ENCODE measurements at places on chromosomes 12 and 14.

GRCh38 chr12:125983784-125984500 lies 918.7 kb downstream of the AACS start:
- DNase-seq, result no peak

- peak; percentile 75 for DNase-seq
Observed at GRCh38 chr12:19198272-19198671, 68.7 kb downstream of the PLEKHA5 start.

- no peak for DNase-seq
Observed at GRCh38 chr12:42962384-42962783, 372.8 kb upstream of the PRICKLE1 start.

GRCh38 chr14:85085981-85086380 lies 444.0 kb upstream of the FLRT2 start:
- DNase-seq, result no peak

DNA sequence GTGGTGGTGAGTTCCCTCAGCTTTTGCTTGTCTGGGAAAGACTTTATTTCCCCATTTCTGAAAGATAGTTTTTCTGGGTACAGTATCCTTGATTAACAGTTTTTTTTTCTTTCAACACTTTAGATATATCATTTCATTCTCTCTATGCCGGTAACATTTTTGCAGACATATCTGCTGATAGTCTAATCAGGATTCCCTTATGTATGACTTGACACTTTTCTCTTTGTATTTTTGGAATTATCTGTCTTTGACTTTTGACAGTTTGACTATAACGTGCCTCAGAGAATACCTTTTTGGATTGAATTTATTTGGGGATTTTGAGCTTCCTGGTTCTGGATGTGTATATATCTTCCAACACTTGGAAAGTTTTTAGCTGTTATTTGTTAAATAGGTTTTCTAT lies 234.8 kb upstream of the PRICKLE1 start:
- DNase-seq, result no peak

DNA sequence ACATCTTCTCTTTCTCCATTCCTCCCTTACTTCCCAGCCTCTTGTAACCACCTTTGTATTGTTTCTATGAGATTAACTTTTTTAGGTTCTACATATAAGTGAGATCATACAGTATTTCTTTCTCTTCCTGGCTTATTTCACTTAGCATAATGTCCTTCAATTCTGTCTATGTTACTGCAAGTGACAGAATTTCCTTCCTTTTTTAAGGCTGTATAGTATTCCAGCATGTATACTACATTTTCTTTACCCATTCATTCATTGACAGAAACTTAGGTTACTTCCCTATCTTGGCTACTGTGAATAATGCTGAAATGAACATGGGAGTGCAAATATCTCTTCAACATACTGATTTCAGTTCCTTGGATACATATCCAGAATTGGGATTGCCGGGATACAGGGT lies 18.2 kb downstream of the TMX1 start:
- no peak for DNase-seq

DNA sequence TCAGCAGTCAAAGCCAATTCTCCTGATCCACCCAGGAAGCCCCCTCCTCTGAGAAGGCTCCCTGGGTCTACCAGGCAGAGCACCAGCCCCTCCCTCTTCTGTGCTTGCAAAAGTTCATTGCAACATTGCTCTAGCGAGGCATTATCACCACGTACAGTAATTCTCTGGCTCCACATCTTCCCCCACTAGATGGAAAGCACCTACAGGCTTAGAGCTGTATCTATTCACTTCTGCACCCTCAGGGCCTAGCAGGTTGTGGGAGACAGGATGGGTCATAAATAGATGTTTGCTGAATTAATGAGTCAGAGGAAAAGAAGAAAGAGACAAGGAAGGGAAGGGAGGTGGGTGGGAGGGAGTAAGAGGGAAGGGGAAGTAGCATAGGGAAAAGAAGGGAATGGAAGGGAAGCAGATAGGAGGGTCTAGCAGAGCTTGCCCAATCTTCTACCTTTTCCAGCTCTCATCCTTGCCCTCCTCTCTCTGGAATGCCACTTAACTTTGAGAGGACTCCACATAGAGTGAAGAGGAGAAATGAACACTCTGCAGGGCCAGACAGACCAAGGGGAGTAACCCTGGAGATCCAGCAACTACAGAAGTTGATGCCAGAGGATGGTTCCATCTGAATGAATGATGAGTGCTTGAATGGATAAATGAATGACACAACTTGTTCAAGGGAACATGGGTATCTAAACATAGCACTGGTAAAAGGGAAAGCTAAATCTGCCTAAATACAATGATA lies 42.0 kb upstream of the NT5DC3 start:
- no peak for DNase-seq

DNA sequence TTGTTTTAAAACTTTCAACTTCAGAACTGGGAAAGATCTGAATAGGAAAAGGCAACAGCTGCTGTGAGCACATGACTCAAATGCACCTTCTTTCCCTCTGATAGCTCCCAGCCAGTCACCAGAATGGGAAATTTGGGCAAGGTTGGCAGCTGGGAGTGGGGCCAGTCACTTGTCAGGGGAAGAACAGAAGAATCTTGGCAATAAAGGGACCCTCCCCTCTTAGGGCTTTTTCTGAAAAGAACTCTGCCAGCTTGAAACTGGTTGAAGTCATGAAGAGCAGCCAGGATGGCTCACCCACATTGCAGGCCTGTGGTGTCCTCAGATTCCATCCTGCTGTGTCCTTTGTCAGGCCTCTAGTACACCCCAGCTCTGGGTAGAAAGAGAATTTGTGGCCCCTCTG lies 10.3 kb upstream of the RIC8B start:
- DNase-seq, result no peak

DNA sequence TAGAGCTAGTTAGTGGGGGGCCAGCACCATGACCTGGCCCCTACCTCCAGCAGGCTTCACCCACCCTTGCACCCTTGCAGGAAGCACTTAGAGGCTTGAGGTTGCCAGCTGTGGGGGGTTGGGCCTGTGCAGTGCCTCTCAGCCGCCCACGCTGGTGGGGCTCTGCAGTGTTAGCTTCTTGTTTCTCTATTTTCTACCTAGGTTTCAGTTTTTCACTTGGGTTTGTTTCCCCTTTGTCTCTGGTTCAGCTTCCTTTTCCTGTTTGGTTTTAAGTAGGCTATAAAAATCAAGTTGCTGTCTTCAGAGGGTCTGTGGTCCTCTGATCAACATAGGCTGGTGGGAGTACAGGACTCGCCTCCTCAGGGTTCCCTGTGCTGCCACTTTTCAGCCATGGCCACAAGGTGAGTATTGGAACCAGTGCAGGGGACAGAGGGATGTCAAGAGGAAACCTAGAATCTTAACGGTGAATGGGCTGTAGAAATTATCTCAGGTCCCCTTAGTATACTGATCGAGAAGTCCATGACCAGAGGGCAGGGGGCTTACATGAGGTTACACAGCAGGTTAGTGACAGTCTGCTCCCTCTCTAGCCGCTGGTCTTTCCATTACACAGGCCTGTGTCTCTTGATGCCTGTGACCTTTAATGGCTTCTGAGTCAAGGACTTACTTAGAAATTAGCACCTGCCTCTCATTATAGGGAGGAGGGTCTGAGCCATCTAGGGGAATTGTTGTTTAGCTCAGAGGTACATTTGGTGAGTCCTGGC lies at the start of gene EVL:
Gene EVL, plus strand, starts transcription at position 312 of the 761 bp plus-strand sequence. Its CDS starts 79 bp downstream, at position 391.
- no peak for DNase-seq

DNA sequence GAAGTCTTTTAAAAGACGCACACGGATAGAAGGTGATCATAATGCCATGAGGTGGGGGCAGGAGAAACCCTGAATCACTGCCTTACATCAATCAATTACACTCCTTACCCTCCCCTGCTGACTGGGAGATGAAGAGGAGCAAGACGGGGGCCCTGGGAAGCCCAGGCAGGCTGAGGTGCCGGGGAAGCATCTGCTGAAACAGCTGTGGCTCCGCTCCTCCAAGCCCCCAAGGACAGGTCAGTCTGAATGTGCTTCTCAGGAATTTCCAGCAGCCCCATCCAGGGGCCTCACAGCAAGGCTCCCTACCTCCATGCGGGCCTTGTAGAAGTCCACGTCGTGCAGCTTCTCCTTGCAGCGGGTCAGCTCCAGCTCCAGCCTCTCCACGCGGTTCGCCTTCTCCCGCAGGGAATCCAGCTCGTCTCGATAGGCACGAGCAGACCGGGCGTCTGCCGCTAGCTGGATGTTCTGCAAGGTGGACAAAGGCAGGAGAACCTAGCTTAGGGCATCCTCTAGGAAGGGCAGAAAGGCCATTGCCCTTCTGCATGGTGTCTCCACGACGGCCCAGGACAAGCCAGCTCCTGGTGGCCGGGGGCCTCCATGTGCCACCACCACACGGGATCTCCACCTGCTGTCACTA lies 79.8 kb downstream of the CCDC88C start:
- DNase-seq, result no peak

- DNase-seq, result peak; percentile 73
Observed at GRCh38 chr12:88925454-88925853, 345.2 kb upstream of the KITLG start.

GRCh38 chr14:82755923-82756322 lies 1222.3 kb upstream of the SEL1L start:
- DNase-seq, result no peak

DNA sequence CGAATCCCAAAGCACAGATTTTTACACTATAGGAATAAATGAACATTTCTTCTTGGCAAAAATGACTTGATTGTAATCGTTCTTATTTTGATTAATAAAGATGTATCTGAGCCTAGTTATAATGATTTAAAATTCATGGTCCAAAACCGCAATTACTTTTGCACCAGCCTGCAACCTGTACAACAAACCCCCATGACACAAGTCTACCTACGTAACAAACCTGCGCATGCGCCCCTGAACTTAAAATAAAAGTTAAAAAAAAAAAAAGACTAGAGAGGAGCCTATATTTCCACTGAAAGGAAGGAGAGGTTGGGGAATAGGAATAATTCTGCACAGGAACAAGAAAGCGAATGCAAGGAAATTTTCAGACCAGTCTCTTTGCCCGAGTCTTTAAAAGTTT lies 145.2 kb downstream of the SCARB1 start:
- no peak for DNase-seq

DNA sequence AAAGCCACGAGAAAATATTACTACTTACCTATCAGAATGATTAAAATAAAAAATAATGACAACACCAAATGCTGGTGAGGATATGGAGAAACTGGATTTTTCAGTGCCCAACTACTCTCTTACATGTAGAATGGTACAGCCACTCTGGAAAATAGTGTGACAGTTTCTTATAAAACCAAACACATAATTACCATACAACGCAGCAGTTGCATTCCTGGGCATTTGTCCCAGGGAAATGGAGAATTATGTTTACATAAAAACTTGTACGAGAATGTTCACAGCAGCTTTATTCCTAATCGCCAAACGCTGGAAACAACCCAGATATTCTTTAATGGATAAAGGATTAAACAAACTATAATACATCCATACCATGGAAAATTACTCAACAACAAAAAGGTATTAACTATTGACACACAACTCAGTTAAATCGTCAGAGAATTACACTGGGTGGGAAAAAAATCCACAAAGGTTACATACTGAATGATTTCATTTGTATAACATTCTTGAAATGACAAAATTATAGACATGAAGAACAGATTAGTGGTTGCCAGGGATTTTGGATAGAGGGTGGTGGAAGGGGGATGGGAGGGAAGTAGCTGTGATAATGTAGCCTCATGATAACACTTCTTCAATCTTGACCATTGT lies 35.4 kb downstream of the TAOK3 start:
- DNase-seq, result peak; percentile 62

DNA sequence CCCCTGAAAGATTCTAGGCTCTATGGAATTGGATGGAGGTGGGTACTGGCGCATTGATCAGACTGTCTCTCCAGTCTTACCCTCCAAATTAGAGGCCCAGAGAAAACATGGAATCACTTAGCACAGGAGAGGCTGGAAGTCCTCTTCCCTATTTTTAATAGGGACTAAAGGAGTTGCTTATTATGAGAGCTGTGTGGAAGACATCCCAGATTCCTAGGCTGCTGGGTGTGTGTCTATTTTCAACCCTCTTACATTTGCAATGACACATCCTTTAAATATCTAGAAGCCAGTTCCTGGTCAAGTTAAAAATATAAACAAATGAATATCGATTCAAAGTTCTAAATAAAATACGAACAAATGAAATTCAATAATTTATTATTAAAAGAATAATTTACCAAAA lies 58.3 kb upstream of the ARID2 start:
- peak; percentile 46 for DNase-seq

DNA sequence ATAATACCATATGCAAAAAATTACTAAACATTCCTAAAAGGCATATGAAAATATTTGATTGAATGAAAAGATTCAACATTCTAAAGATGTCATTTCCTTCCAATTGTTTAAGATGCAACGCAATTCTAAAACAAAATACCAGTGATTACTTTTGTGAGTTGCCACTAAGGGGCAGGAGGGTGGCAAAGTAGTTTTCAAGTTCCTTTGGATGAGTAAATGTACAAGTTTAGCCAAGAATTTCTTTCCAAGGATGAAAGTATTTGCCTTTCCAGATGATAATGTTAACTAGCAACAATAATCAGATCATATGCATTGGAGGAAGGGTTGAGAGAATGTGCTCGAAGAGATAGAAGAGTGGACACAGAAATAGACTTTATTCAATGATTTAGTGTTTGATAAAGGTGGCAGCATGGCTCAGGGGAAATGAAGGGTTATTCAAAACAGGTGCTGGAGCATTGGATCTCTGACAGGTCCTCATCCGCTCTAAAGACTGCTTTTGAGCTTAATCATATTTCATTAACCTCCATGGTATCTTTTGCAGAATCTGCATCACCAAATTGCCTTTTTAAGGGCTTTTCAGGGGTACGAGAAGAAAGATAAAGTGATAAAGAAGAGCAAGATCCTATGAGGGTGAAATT lies 678.5 kb upstream of the TBX3 start:
- DNase-seq, result peak; percentile 40

DNA sequence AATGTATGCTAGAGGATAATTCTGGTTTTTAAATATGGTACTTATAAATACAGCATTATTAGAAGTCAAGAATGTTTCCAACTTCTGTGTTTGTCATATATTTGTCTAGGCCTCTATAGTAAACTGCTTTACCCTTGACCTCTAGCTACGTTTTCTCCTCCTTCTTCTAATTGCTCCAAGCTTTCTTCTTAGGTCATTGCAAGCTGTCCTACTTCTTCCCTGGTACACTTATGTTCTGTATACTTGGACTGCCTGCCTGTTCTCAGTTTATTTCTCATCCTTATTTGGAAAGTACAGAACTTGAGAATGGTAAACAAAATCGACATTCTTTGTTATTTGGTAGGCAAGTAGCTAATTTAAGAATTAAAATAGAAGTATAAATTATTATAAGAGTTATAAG lies 23.9 kb upstream of the ATP2B1 start:
- DNase-seq, result no peak

DNA sequence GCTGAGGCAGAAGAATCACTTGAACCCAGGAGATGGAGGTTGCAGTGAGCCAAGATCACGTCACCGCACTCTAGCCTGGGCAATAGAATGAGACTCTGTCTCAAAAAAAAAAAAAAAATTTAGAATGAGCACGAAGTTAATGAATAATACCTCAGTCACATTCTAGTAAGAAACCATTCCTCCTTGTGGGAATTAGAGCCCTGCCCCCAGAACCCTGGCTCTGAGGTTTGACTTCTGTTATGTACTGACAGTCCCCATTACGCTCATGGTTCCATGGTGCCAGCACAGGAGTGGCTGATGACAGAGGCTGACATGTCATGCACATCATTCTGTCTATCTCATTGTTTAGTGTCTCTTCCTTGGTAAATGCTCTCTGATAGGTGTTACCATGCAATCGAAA lies 132.6 kb upstream of the FGD4 start:
- DNase-seq, result no peak
